HS-5 (cell line): ENCODE measurements at places on chromosomes 11 and 22.

- no peak for DNase-seq
Observed at GRCh38 chr22:21826204-21826603, 41.2 kb downstream of the MAPK1 start.

- DNase-seq: no peak
Observed at GRCh38 chr11:74909812-74910211, 39.1 kb downstream of the XRRA1 start.

DNA sequence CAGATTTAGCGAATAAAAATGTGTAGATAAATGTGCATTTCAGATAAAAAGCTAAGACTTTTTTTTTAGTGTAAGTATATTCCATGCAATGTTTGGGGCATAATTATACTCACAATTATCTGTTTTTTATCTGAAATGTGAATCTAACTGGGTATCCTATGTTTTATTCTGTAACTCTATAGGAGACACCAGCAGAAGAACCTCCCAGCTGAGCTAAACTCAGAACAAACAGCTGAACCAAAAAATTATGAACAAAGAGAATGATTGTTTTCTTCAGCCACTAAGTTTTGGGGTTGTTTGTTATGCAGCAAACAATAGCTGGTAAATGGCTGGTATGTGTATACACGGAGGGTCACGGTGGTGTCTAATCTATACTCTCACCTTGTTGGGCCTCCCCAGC, 42.9 kb downstream of the FBXO7 start:
- no peak for DNase-seq

- DNase-seq: peak; percentile 30
Observed at GRCh38 chr22:38012604-38013072, 28.3 kb upstream of the SOX10 start.

DNA sequence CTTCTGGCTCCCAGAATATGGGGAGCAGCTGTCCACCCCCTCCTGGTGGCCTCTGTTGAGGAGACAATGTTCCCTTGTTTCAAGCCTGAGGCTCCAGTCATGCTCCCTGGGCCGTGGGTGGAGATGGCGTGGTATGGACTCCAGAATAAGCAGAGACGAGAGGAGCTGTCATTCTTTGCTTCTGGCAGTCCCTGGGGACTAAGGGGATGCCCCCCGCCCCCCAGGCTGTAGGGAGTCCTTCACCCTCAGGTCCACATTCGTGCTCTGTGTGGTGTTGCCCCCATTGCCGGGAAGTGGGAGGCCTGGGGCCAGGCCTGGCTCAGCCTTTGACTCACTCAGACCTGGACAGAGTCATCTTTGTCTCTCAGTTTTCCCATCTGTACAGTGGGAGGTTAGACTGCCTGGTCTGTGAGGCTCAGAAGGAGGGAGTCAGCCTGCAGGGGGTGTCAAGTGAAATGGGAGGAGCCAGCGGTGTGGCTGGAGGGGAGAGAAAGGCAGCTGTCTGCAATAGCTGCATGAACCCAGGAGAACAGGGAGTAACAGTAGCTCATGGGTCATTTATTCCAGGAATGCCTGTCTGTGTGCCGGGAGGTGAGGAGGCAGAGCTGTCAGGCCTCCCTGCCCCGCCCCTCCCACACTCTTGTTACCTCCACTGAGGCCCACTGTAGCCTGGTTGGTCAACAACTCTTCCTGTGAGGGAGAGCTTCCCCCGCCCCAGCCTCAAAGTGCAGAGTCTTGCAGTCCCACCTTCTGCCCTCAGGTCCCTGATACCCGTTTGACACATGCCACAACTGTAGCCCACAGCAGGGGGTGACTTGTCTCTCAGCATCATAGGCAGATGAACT, 6.3 kb downstream of the ARHGEF17 start:
- no peak for DNase-seq

DNA sequence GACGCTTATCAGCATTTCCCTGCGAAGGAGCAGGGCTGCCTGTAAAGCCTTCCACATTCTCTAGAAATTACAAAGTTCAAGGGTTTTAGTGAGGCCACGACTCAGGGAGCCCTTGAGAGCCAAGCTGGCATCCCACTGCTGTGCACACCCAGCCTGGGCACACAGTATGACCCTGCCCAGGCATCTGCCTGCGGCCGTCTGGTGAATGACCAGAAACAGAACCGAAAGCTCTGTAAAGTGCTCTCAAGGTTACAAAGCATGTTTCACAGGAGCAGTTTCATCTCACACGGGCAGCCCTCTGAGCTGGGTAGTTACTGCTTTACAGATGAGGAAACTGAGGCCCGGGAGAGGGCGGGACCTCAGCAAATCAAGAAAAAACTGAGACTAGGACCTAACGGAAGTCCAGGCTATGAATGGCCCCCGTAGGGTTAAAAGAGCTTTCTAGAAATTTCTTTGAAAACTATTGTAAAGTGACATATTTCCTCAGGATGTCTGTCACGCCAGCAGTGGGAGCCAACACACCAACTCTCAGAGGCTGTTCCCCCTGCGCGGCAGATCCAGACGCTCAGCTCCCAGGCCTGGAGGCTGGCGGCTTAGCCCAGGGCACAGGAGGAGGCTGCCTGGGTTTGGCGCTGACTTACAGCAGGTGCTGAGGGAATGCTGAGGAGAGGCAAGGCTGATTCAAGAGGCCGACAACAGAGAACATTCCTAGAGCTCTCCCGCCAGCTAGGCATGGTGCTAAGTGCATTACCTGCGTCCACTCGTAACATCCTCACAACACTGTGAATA, 7.7 kb upstream of the TCF20 start:
- no peak for DNase-seq

- no peak for DNase-seq
Observed at GRCh38 chr11:697811-698311, 2.2 kb downstream of the TMEM80 start.

- DNase-seq: no peak
Observed at GRCh38 chr22:47795477-47796127, 1033.2 kb downstream of the TBC1D22A start.

DNA sequence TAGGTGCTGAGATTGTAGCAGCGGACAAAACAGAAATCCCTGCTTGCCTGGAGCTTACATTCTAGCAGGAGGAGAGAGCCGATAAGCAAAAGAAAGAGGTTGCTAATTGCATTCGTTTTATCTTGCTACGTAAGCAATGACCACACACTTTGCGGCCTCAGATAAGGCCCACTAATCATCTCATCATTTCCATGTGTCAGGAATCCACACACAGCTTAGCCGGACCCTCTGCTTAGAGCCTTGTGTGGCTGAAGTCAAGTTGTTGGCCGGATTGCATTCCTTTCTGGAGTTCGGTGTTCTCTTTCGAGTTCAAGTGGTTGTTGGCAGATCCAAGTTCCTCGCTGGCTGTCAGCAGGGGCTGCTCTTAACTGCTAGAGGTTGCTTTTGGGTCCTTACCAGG, 101.6 kb downstream of the CHST1 start:
- no peak for DNase-seq

- DNase-seq: no peak
Observed at GRCh38 chr22:38294193-38294592, 21.4 kb upstream of the TMEM184B start.

DNA sequence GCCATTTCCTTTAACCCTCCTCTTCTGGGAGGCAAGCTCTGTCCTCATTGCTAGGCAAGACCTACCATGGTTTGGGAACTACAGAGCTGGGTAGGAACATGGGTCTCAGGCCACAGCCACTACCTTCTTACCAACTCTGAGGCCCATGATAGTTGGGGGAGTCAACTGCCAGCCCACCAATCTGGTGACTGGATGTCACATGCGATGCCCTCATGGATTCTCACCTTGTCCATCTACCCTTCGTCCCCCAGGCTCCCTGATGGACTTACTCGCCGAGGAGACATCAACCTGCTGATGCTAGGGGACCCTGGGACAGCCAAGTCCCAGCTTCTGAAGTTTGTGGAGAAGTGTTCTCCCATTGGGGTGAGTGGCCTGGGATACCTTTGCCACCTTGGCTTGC, 13.7 kb downstream of the MCM5 start:
- no peak for DNase-seq

DNA sequence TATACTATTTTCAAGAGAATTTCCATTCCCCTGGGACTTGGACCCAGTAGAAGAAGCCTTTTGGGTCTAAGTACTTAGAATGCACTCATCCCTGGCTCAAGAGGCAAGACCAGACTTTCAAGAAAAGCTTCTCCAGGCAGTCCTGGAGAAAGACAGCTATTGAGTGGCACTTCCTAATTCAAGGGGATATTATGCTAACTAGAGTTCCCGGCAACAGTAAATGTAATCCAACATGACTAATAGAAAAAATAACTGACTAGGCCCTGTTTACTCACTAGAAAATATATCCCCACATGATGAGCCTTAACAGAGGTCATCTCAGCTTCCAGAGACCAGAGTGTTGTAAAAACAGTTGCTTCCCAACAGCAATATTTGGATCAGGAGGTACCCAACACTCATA, 47.2 kb upstream of the AKIP1 start:
- no peak for DNase-seq

- no peak for DNase-seq
Observed at GRCh38 chr22:21599053-21599893, 30.5 kb downstream of the YDJC start.

- DNase-seq: no peak
Observed at GRCh38 chr11:2685566-2686359, 14.0 kb downstream of the KCNQ1OT1 start.

- DNase-seq: no peak
Observed at GRCh38 chr11:129086976-129087375, 105.1 kb downstream of the ARHGAP32 start.

DNA sequence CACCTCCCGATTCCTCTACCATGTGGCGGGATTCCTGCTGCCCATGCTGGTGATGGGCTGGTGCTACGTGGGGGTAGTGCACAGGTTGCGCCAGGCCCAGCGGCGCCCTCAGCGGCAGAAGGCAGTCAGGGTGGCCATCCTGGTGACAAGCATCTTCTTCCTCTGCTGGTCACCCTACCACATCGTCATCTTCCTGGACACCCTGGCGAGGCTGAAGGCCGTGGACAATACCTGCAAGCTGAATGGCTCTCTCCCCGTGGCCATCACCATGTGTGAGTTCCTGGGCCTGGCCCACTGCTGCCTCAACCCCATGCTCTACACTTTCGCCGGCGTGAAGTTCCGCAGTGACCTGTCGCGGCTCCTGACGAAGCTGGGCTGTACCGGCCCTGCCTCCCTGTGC, 10.5 kb downstream of the CXCR5 start:
- DNase-seq: no peak

- peak; percentile 43 for DNase-seq
Observed at GRCh38 chr11:78567209-78567608, 7.5 kb downstream of the NARS2 start.

DNA sequence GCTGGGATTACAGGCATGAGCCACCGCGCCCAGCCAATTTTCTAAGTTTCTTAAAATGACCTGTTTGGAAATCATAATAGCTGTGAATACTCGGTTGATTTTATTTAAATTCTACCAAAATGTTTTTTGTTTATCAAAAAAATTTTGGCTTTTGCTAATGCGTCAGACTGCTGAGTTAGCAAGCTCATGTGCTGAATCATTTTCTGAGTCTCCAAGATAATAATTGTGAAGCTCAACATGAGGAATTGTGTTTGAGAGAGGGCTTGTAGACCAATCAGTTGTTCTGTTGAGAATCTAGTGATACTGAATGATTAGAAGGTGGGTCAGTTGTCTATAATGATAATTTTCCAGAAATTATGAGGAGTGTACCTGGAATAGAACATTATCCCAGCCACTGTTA, 15.9 kb downstream of the RNF214 start:
- no peak for DNase-seq

DNA sequence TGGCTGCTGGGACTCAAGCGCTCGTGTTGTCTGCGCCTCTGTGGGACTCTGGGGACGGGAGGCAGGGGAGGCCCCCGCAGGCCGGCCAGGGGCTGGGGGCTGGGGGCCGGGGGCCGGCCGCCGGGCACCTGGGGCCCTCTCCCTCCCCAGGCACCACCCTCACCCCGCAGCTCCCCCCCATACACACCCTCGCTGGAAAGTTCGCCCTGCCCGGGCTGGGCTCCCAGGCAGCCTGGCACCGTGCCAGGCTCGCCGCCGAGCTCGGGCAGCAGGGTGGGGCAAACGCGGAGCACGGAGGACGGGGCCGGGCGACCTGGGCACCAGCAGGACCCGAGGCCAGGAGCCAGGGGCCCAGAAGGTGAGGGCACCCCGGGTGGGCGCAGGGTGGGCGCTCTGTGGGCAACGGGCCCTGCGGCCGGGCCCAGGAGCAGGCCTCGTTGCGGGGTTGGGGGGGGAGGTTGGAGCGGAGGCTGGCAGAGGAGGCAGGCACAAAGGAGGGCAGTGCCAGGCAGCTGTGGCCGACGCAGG, 76.7 kb upstream of the WNT7B start:
- DNase-seq: no peak

DNA sequence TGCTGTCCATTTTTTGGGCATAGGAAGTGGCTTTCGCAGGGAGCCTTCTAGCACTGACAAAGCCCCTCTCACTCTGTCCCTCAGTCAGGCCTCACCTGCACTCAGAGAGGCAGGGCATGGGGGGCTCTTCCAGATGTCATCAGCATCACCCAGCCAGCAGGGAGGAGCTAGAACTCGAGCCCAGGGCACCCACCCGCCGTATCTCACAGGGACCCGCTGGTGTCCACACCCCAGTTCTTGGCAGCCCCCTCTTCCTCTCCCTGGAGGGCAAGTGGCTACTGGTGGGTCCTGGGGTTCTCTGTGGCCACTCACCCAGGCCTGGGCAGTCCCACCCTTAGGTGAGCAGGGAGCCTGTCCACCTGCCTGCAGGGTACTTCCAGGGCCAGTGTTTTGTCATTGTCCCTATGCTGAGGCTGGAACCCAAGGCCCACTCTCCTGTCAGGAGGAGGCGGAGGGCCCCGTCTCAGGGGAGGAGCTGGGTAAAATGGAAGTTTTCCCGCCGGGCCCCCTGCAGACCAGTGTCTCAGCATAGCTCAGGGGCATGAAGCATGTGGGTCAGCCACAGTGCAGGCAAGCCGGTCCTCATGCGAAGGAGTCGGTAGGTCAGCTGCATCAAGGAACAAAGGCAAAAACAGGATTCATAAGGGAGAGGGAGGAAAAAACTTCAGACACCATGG, 21.8 kb downstream of the MYO7A start:
- no peak for DNase-seq

- no peak for DNase-seq
Observed at GRCh38 chr11:24181395-24182047, 315.3 kb upstream of the LUZP2 start.

GRCh38 chr11:33987975-33988580, 63.5 kb upstream of the CAPRIN1 start:
- DNase-seq: no peak

GRCh38 chr22:46574993-46575910, 37.8 kb upstream of the CELSR1 start:
- DNase-seq: no peak

GRCh38 chr11:124874571-124875255, 9.5 kb downstream of the ROBO3 start:
- no peak for DNase-seq
